ENCODE measurements at places on chromosomes 12 and 14.
A peak's percentile ranks its signal among the peaks of the same experiment; 100 is the strongest.

GRCh38 chr12:15852383-15852782, 29.8 kb upstream of the STRAP start:
- DNase-seq, result no peak

DNA sequence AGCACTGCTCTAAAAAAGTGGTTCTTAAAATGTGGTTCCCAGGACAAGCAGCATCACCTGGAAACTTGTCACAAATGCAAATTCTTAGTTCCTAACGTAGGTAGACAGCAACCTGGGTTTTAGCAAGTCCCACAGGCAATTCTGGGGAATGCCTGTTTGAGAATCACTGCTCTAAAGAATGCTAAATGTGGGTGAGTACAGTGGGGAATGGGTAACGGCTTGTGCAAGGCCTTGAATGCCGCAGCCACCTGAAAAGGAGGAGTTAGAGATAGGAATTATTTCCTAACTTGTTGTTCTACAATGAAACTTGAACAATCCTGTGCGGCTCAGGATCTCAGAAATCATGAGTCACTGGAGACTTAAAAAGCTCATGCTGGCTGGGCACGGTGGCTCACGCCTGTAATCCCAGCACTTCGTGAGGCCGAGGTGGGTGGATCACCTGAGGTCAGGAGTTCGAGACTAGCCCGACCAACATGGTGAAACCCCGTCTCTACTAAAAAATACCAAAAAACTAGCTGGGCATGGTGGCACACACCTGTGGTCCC, 34.9 kb downstream of the GNS start:
- no peak for DNase-seq

DNA sequence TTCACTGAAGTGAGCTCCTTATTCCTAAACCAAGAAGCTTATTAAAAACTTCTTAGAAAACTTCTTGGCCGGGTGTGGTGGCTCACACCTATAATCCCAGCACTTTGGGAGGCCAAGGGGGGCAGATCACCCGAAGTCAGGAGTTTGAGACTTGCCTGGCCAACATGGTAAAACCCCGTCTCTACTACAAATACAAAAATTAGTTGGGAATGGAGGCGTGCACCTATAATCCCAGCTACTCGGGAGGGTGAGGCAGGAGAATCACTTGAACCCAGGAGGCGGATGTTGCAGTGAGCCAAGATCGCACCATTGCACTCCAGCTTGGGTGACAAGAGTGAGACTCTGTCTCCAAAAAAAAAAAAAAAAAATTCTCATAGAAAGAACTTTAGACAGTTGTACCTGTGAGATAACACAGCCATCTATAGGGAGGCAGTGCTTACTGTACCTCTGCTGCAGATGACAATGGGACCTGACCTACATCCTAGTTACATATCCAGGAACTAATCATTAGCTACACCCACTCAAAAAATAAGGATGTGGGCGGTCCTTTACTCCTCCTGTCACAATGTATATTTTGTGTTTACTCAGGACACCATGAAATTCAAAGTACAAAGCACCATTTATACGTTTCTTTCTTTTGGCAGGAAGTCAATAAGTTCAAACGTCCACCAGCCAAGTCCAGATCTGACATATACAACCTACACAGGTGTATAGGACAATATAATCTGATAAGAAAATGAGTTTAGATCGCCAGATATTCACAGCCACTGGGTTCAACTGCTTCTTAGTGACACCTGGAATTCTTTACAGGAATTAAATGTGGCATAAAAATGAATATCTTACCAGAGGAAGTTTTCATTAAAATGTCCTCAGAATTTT, 14.9 kb downstream of the STXBP6 start:
- DNase-seq, result no peak

- no peak for DNase-seq
Observed at GRCh38 chr14:35877276-35877675, 51.1 kb downstream of the BRMS1L start.

DNA sequence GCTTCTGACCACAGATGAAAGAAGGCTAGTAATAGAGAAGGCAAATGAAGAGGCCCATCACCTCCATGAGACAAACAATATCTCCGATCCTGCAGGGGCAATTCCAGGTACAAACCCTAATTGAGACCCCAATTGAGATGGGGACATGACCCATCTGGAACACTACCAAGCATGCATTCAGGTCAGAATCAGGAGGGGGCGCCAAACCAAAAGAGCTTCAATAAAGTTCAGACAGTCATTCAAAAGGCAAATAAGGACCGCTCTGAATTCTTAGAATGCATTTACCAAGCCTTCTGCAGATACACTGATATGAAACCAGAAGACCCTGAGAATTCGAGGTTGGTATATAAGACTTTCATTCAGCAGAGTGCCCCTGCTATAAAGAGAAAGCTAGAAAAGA, 10.2 kb upstream of the EDDM3B start:
- peak; percentile 51 for DNase-seq

- no peak for DNase-seq
Observed at GRCh38 chr14:70921669-70922068, 14.4 kb downstream of the PCNX1 start.

GRCh38 chr12:69469854-69470188, 367 bp upstream of the FRS2 start:
- DNase-seq, result no peak

DNA sequence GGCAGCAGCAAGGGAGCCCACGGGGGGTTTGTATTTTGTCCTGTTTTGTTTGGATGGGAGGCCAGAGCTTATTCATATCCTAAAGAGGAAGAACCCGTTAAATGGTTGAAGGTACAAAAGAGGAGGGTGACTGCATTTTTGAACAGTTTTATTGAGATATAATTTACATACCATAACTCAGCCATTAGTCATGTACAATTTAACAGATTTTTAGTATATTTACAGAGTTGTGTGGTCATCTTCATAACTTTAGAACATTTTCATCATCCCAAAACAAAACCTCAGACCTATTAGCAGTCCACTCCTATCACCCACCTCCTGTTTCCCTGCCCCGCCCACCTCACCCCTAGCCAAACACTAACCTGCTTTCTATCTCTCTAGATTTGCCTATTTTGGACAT, 12.6 kb downstream of the NRDE2 start:
- no peak for DNase-seq

DNA sequence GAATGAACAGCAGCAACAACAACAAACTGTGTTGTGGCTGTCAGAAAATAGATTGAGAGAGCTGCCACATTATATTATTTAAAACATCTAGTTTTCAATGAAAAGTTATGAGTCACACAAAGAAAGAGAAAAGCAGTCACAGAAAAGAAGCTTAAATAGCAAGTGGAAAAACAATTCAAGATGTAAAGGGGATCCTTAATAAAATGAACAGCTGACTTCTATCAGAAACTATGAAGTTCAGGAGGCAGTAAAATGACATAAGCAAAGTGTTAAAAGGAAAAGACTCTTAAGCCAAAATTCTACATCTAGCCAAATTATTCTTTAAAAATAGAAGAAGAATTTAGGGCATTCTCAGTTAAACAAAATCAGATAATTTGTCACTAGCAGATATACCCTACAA, 5.6 kb downstream of the CLEC14A start:
- DNase-seq, result no peak

DNA sequence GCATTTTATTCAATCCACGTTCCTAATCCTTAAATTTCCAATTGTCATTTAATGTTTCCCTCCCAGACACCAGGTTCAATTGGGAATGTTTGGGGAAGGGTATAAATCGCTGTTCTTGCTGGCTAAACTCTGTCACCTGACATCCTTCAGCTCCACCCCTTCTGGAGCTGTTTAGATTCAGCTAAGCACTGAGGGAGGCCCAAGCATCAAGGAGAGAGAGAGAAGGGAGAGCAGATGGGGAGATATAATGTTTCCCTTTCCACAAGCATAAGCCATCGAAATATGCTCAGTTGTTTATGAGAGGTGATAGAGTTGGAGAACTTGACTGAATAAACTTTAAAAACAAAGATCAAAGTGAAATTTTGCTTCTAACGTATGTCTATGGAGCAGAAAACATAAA, 1.8 kb downstream of the ABCC9 start:
- no peak for DNase-seq

DNA sequence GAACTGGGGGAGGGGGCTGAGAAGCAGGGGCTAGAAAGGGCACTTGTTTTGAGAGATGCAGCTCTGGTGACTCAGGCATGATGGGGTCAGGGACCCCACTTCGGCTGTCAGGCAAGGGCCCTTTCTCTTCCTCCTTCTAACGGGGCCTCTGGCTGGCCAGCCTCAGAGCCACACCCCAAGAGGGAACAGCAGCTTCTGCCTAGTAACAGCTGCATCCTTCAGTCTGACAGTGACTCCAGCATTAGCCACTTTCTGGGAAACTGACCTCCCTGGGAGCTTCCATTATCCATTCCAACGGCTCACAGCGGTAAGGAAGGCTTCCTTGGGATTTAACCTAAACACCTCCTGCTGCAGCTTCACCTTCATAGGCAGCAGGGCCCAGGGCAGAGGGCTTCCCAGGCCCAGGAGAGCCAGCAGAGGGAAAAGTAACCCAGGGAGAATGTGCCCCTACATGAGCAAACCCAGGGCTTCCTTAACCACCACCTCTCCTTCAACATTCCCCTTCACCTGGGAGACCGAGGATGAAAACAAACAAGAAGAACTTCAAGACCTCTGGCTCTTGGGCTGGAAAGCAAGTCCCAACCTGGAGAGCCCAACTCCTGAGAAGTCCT, 2.7 kb downstream of the NCKAP5L start:
- no peak for DNase-seq

GRCh38 chr12:106084014-106084671, 54.6 kb downstream of the NUAK1 start:
- no peak for DNase-seq

GRCh38 chr12:51905471-51906429, 1.6 kb upstream of the ACVRL1 start:
- no peak for DNase-seq

DNA sequence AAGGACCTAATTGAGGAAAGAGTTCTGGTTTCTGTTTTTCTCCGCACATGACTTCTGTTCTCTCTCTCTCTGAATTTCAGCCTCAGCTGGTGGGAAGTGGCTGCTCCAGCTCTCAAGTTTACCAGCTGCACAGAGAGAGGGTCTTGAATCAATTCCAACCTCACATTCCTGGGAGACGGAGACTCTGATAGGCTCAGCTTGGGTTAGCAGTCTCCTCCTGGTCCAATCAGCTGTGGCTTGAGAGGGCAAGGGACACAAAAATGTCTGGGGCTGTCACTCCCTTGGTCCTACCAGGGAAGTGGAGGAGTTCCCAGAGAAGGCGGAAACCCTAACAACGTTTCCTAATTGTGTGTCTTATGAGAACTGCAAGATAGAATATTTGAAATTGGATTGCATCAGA, 7.0 kb downstream of the CCDC63 start:
- no peak for DNase-seq

GRCh38 chr12:29066011-29066588, 83.0 kb upstream of the FAR2 start:
- DNase-seq, result peak; percentile 10

- no peak for DNase-seq
Observed at GRCh38 chr12:5417500-5417899, 14.4 kb upstream of the NTF3 start.

DNA sequence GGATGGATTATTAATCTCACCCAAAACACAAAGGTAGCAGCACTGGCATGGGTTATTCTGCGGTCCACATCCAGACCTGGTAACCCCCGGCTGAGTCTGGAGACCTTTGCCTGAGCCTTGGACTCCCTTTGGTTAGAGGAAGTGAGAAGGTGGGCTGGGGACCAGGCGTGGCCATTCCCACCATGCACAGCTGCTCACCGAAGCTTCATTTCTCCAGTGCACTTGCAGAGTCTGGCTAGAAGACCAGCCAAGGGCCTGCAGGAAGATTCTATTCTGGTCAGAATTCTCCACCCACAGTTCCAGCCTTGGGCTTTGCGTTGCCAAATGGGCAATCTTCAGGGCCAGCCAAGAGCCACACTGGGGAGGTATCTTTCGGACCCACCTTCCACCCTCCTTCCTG, 73.0 kb downstream of the LGMN start:
- no peak for DNase-seq

- no peak for DNase-seq
Observed at GRCh38 chr14:104869669-104870367, 4.8 kb downstream of the CEP170B start.

DNA sequence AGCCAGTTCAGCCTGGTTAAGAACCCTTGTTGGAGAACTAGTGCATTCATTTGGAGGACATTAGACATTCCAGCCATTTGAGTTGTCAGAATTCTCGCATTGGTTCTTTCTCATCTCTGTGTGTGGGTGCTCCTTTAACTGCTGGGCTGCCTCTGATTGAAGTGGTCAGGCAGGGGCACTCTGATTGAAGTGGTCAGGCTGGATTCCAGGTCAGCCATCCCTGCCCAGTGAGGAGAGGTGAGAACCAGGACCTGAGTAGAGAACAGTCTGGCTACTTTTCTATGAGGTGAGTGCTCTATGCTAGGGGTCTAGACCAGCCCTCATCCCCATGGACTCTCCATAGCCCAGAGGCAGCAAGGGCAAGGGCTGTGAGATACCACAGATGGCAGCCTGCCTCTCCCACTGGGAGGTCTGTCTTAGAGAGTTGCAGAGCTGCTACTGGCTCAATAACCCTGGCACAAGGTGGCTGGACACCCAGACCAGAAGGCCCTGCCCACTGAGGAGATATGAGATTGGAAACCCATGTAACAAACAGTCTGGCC, 691.6 kb downstream of the TMTC2 start:
- DNase-seq, result no peak

DNA sequence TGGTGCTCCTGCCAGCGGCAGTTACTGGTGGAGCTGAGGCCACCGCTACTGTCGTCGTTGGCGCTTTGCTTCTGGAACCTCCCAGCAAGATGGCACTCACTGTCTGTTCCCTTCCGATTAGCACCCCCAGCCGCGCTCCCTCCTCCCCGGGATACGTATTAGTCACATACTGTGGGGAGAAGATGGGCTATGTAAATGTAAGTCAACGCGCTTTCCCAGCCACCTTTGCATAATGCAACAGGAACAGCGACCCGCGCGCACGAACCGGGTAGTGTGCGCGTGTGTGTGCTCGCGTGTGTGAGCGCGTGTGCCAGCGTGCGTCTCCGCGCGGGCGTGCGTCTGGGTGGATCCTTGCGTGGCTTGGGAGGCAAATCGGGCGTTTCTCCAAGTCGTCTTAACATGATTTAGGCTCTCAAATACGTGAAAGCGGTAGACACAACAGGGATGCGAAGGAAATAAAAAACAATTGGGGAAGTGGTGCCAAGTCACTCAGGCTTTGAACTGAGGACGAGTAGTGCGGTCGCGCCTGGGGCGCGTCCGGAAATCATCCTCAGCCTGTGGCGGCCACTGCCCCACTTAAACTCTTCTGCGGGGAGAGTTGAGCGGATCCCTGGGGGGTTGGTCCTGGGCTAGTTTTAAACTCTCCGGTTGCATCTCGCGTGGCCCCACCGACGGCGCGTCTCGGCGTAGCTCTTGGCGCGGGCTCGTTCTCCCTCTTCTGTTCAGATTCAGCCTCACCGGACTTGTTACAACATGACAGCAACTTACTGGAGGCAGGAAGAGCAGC, 1.8 kb downstream of the FLRT2 start:
- DNase-seq, result no peak

GRCh38 chr12:85874031-85874461, at the start of gene NTS:
Gene NTS (plus strand): TSS chr12:85874295. CDS start chr12:85874404, 109 bp downstream.
- DNase-seq, result no peak

DNA sequence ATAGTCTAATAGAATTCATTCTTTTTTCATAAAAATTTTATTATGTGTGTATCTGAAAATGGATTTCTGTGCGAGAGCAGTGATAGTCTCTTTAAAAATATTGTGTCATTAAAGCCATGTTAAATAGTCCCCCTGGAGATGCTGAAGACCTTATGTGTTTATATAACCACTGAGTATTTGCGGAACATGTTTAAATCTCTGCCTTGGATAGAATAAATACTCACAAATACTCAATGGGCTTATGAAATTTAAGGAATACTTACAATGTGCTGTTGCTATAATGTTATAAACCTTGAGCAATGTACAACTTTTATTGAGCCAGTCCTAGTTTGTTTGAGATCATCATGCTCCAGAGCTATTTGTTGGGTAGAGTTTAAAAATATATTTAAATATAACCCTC, 226.0 kb downstream of the SNAPC1 start:
- DNase-seq, result no peak
